Left cardiac atrium (tissue), 4 donors: ENCODE measurements at places on chromosomes 2 and 18. TPM values are rescaled to one million over a fixed set of nuclear protein-coding genes. Genes with fewer than 3 reads are reported as not detected.

- no peak for DNase-seq
Measured at GRCh38 chr2:178536037-178536436, 55.8 kb downstream of the PLEKHA3 start.

Gene GCG
- not detected for total RNA-seq

Gene PMS1
- 13.8 TPM for total RNA-seq

Gene KLHL29
- total RNA-seq: 1.3 TPM

- DNase-seq: no peak
Measured at GRCh38 chr2:24199968-24200590, 25.2 kb downstream of the FAM228A start.

Gene DOCK10
- 4.2 TPM for total RNA-seq

DNA sequence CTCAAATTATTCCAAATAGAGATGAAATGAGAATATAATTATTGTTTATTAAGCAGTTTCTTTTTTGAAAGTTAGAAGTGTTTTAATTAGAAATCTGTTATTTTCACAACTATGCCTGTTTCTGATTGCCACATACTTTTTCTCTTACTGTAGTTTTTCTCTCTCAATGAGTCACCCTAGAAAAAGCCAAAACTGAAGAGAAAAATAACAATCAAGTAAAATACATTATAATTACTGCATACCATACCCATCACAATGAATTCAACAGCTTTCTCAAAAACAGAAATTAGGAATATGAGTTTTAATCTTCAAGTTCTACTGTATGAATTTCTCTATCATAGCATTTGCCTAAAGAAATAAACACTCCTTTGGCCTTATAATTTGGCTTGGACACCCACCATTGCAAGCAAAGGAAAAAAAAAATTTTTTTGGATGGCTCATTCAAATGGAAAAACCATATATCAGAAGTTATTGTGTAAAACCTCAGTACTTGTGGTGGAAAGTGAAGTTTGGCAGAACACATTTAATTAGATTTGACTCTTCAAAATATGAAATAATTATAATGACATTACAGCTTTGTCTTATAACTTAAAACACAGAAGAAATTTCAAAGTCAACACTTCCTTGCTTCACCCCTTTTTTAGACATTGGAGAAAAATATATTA, 138.5 kb downstream of the DYM start:
- DNase-seq: no peak

Gene REG3G
- total RNA-seq: not detected

Gene RIT2
- not detected for total RNA-seq
